ENCODE measurements at places on chromosomes 3 and 15.

DNA sequence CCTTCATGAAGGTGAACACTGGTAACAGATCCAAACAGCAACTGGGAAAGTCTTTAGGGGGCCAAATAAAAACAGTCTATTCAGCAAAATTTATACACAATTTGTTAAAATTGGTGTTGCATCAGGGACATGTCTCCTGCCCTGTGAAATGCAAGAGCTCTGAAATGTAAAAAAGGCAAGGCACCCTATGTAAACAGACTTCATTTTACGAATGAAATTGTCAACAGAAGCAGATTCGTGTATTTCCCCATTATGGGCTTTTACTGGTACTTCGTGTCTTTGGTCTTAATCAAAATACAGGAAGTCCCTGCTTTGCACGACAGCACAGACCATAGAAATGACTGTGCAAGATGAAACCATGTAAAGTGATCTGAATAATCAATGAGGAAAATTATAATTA is 127.3 kb upstream of the THBS1 start:
- no peak for DNase-seq

GRCh38 chr3:197718891-197719290 is 17.8 kb downstream of the RUBCN start:
- DNase-seq, result no peak

GRCh38 chr3:42723219-42723618 is 20.6 kb upstream of the HHATL start:
- no peak for DNase-seq

GRCh38 chr3:191762323-191762960 is 301.5 kb downstream of the PYDC2 start:
- DNase-seq, result no peak

DNA sequence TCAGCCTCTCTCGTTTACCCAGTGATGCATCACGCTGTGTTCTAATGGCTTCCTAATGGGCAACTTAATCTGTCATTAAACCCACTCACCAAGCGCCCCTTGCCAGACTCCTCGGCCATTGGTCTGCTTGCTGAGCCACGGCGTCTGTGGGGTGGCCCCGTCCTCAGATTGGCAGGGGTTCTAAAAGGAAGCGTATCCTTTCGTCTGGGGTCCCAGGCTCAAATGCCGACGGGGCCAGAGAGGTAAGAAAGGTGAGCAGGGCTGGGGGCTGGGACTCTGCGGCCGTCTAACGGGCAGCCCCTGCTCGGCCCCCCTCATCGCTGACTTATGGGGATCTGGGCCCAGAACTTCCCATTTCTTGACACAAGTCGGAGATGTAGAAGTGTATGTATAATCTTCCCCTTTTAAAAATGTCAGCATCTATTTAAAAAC is 315.1 kb upstream of the PROK2 start:
- no peak for DNase-seq

- DNase-seq, result no peak
Observed at GRCh38 chr15:70048198-70048565, 49.5 kb downstream of the TLE3 start.

- no peak for DNase-seq
Observed at GRCh38 chr15:51460796-51461195, 119.3 kb downstream of the GLDN start.

- peak; percentile 52 for DNase-seq
Observed at GRCh38 chr3:68666429-68667136, 265.8 kb downstream of the TAFA4 start.

DNA sequence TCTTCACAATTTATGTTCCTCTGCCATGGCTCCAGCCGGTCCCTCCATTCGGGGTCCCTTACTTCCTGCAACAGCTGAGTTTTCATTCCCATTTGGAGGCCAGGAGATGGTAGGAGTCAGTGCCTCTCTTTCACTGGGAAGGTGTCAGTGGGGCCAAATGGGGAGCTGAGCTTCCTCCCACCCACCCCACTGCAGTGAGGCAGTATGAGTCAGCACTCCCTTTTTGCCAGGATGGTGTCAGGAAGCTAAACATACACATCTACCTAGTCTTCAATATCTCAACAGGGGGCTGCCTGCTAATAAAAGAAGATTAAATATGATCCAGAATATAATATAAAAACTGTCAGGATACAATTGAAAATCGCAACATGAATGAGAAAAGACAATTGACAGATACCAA is 12.7 kb upstream of the ACTC1 start:
- DNase-seq, result no peak

- no peak for DNase-seq
Observed at GRCh38 chr3:137772214-137772955, 8.3 kb downstream of the SOX14 start.

GRCh38 chr3:106913111-106913698 is 464.0 kb upstream of the CCDC54 start:
- no peak for DNase-seq

GRCh38 chr3:34396288-34396687 is 597.9 kb downstream of the PDCD6IP start:
- DNase-seq, result no peak

DNA sequence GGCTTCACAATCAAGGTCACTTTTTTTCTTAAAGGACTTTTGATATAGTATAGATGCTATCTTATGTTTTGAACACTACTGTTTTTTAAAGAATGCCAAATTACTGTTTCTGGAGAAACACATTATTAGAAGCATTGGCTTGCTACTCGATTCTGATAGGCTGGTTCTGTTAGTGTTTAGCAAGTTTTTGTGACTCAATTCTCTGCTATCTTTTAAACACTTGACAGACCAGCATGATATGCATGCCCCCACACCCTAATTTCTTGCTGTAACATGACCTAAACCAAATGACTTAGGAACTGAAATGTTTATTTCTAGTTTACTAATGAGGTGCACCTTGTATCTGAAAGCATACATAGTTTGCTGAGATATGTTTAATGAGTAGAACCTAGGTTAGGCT is 5.5 kb upstream of the IL20RB start:
- DNase-seq, result no peak

- DNase-seq, result no peak
Observed at GRCh38 chr3:182248349-182248880, 536.7 kb downstream of the SOX2 start.

DNA sequence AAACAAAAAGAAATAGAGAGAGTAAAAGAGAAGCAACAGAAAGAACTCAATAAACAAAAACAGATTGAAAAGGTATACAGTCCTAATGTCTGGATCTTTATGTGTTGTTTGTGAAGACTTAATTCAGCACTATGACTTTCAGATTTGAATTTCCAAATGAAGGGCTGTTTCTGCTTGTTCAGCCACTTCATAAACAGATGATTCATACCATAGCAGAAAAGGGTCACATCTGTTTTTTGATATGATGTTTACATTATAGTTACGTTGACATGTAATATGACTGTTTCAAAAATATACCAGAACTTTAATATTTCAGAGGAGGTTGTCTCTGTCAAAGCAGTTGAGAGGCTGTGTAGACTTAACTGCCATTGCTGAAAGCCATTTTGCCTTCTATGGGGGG is 24.1 kb downstream of the ASB14 start:
- no peak for DNase-seq

DNA sequence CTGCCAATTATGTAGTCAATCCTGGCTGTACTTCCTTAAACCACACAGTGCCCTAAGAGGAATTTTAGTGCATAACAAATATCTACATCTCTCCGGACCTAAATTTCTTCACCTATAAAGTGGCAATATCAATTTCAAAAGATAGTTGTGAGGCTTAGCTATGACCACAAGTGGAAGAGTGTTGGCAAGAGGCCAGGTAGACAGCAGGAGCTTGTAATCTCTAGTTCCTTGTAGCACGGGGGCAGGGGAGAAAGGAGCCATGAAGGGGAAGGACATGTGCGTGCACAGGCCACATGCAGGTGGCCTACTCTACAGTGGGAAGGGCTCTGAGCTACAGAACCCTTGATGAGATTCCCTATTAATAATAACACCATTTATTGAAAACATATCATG is 269.7 kb downstream of the ABHD5 start:
- DNase-seq, result no peak

DNA sequence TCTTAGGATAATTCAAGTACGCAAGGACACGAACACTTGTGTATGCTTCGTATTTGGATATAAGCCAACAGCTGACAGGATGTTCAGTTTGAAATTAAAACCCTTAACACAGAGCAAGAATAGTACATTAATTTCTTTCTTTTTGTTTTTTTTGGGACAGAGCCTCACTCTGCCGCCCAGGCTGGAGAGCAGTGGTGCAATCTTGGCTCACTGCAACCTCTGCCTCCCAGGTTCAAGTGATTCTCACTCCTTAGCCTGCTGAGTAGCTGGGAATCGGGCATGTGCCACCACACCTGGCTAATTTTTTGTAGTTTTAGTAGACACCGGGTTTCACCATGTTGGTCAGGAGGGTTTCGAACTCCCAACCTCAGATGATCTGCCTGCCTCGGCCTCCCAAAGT is 32.4 kb downstream of the TOMM70 start:
- DNase-seq, result no peak

- DNase-seq, result no peak
Observed at GRCh38 chr15:35514759-35515158, 31.2 kb downstream of the DPH6 start.

GRCh38 chr15:69807721-69808120 is 290.0 kb downstream of the TLE3 start:
- peak; percentile 22 for DNase-seq

GRCh38 chr15:60390871-60391501 is 6.8 kb downstream of the ANXA2 start:
- no peak for DNase-seq

- no peak for DNase-seq
Observed at GRCh38 chr15:64580696-64581407, 120.5 kb downstream of the ZNF609 start.

DNA sequence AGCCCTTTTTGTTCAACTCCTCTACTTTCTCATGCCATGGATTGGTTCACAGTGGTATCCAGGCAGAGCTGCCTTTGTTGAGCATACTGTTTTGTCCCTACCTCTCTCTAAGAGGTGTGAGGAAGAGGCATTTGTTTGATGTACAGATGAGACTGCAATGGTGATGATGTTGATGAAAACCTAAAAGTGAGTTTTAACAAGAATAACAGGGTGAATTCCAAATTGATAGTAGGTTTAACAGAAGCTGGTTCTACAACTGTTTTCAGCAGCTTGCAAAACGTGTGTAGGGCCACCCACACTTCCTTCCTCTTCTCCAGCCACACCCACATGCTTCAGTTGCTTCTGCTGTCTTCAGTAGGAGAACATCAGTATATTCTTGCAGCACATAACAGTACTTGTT is 10.2 kb downstream of the SNRK start:
- DNase-seq, result no peak

DNA sequence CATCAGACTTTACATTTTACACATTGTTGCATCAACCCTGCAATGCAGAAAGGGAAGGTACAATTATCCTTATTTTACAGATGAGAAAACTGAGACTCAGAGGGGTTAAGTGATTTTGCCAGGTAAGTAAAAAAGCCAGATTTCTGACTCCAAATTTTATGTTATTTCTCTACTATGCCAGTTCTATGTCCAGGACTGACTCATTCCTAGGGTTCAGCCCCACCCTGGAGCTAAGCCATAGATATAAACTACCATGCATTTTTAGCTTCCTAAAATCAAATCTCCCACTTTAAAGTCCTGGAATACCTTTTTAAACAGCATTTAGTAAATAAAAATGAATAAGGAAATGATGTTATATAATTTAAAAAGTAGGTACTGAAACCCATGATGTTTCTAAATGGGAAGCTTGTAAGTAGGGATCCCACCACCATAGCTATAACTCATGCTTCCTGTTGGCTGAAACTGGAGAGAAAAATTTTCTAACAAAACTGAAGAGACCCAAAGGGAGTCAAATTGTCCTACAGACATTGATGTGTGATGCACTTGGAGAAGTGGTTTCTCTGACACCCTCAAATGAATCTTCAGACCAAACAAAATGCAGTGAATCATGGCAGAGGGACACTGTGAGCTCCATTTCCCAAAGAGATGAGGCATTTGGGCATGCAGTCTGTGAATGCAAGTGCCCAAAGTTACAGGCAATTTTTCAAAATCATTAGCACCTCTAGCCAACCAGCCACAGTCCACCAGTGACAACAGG is 301.7 kb upstream of the UMPS start:
- no peak for DNase-seq

DNA sequence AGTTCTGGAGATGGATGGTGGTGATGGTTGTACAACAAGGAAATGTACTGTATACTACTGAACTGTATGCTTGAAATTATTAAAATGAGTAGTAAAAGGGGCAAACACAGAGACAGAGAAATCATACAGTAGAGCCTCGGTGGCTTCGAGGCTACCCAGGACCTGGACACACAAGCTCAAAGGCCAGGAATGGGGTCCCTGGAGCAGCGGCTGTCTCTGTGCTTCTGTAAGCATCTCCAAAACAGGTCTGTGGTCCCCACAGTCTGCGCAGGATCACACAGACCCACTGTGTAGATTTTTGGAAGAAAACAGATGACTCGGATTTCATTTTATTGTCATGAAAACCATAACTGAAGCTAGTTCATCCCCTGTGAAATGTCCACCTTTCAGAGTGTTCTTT is 39.7 kb downstream of the PGPEP1L start:
- DNase-seq, result no peak

GRCh38 chr3:20511863-20512505 is 326.0 kb upstream of the SGO1 start:
- DNase-seq, result no peak

DNA sequence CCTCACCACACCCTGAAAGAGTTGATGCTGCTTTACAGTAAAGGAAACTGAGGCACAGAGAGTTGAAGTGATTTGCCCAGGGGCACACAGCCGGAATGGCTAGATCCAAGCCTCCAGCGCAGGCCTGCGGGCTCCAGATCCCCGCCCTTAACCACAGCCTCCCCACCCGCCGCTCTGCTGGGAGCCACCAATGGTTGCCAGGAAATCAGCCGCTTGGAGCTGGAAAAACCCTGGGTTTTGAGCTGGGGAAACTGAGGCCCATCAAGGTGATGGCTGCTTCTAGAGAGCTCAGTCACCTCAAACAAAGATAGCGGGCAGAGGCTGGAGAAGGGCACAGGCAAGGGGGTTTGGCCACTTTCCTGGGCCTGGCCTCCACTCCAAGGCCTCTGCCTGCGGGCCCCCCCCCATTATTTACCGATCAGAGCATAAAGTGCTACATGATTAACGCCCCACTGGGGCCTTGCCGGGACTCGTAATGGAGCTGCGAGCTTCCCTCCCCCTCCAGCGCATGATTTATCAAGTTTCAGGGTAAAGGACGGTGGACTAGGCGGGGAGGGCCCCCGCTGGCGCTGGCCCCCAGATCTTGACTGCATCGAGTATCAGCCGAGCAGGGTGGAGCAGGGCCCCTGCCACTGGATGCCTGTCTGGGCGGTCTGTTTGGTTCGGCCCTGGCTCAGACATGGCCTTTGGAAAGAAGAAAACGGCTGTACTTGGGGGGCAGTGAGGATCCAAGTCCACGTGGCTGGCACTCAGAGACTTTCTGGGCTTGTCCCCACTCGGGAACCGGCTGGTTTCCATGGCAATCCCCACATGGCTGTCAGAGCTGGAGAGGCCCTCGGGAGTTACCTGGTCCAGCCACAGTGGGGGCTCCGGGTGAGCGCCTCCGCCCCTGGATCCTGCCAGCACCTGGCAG is 9.1 kb downstream of the PLXND1 start:
- peak; percentile 58 for DNase-seq

DNA sequence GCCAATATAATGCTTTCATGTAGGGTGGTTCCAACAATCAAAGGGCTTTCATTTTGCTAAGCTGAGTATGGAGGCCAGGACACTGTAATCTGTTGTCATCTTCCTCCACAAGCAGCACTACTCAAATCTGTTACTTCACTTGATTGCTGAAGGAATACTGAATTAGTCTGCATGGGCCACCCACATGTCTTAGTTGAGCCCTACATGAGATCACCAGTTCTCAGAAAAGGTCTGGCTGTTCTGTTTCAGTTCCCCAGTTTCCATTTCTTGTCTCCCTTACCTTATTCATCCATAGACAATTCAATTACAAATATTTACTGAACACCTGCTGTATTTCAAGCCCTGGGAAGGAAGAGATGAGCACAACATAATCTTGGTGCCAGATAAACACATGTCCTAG is 119.2 kb downstream of the FHIT start:
- DNase-seq, result no peak

All from head of caudate nucleus (tissue), 42 donors.